Kidney epithelial cell (primary cell): ENCODE measurements at places on chromosomes 13 and 19.

GRCh38 chr13:40963927-40964326 lies 55.2 kb downstream of the ELF1 start:
- DNase-seq: peak; percentile 60

- no peak for DNase-seq
Observed at GRCh38 chr13:39811051-39811450, 155.6 kb downstream of the COG6 start.

DNA sequence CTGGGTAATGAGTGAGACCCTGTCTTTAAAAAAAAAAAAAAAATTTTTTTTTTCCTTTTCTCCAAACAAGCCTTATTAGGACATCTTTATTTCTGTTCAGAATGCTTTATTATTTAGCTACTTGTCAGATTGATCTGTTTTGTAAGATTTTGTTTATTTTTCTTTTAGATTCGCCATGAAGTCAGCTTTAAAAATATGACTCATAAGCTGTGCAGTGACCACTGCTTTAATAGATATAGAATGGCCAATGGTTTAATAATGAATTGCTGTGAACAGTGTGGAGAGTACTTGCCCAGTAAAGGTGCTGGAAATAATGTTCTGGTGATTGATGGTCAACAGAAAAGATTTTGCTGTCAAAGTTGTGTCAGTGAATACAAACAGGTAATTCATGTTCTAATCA lies 47.7 kb downstream of the ZMYM2 start:
- DNase-seq: no peak

GRCh38 chr13:97235549-97236231 lies 13.6 kb downstream of the MBNL2 start:
- no peak for DNase-seq

- DNase-seq: no peak
Observed at GRCh38 chr13:41122838-41123237, 9.8 kb downstream of the KBTBD6 start.

DNA sequence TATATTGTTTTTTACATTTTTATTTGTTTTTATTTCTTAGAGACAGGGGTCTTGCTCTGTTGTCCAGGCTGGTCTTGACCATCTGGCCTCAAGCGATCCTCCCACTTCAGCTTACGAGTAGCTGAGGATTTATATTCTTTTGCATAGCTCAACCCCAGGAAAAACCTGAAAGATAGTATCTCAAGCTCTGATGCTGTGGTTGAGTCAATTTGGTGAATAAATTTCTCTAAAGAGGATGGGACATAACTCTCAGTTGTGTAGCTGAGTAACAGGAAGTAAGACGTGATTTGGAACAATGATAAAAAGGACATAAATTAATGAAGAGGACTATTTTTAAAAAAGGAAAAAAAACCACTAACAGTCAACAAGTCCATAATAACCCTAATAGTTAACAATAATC lies 79.8 kb upstream of the TNFSF11 start:
- DNase-seq: no peak

DNA sequence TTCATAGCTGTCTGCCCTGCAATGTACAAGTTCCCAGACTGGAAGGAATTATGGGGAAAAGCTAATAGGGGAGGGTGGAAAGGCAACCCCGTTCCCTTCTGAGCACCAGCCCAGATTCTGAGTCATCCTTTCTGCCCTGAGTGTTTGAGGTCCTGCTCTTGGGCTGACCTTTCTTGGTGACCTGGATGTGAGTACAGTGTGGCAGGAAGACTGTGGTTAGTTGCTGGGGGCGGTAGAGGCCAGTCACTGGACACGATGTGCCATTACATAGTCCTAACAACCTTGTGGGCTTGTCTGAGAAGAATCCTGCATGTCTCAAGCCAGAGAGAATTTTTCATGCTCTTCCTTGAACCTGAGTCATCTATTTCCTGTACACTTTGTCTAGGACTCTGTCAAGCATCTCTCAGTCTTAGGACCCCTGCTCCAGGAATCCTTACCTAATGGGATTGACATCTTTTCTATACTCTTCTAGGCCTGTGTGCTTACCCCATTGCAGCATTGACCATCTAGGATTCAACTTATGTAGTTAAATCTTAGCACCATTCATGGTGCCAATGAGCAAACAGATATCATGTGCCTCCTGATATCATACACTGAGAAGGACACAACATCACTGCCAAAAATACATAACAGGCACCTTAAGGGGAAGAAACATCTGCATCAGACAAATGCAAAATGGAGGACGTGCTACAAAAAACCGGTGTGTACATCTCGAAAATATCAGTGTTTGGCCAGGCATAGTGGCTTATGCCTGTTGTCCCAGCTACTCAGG lies 8.1 kb upstream of the ANGPTL4 start:
- peak; percentile 96 for DNase-seq

DNA sequence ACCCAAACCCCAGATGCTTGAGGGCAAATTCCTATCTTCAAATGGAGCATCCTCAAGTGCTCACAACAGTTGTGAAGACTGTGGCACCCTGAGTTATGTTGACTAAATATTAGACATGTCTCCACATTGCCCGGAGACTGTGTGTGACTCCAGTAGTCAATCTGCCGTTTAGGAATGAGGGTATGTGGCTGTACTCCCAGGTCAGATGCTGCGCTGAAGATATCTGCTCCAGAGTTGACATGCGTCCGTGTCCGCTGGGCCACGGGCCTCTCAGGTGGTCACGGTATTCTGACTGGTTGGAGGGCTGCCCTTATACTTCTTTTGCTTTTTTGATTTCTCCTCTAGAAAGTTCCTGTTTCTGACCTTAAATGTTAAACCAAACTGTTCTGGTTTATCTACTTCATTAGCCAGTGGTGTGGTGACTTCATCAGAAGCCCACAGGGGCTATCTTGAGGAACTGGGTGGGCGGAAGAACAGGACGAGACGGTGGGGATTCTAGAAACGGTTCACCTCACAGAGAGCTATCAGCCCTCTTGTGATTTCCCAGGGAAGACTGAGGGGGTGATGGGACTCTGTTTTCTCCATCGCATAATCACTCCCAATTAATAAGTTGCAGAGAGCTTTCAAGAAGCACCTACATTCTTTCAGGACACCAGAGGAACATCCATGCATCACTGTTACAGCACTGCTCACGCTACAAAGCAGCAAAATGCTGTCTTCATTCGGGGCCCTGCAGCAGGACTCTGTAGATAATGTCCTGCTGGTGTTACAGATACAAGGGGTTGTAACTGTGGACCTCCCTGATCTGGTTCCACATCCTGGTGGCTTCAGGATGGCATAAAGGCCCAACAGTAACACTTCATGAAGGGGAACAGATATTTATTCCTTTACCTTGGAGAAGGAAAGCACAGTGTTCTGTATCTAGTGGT lies 1.3 kb upstream of the LCP1 start:
- DNase-seq: no peak
